ENCODE measurements at places on chromosomes 7 and 10. TPM values are rescaled to one million over a fixed set of nuclear protein-coding genes. Genes with fewer than 3 reads are reported as not detected.

The DYDC1 gene
- total RNA-seq, result not detected

- no peak for DNase-seq
These were observed 652.0 kb upstream of the CELF2 start for GRCh38 chr10:10365676-10366075.

- no peak for DNase-seq
These were observed 423.8 kb downstream of the ARL4A start for GRCh38 chr7:13111230-13111629.

The CEP41 gene
- total RNA-seq, result 18.5 TPM

The ADIRF gene
- total RNA-seq, result not detected

DNA sequence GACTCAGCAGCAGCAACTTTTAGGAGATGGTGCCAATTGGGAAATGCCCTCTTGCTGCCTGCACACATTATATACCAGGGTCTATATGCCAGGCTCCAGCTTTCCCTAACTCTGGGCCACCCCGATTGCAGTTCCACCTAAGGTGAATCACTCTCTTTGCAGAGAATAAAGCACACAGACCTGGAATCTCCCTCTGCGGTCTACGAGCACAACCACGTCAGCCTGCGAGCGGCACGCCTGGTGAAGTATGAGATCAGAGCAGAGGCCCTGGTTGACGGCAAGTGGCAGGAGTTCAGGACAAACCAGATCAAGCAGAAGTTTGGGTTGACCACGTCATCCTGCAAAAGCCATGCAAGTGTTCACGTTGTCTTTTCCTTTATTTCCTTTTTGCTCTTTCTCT lies 38.2 kb upstream of the PLEKHA1 start:
- no peak for DNase-seq

- DNase-seq, result no peak
These were observed 3.8 kb downstream of the RARRES2 start for GRCh38 chr7:150337659-150338081.

Data from activated CD4-positive, alpha-beta T cell treated with anti-CD3 and anti-CD28 coated beads, Interleukin-2, amount 10 ng/mL, durations not matched to agents 7 days and 5 days (primary cell).